Kidney epithelial cell (primary cell): ENCODE measurements at places on chromosomes 12 and 14. TPM values are rescaled to one million over a fixed set of nuclear protein-coding genes. Genes with fewer than 3 reads are reported as not detected.

Gene DNAI7
- 0.07 TPM in 1 of 2 replicates, not detected in the other for total RNA-seq

DNA sequence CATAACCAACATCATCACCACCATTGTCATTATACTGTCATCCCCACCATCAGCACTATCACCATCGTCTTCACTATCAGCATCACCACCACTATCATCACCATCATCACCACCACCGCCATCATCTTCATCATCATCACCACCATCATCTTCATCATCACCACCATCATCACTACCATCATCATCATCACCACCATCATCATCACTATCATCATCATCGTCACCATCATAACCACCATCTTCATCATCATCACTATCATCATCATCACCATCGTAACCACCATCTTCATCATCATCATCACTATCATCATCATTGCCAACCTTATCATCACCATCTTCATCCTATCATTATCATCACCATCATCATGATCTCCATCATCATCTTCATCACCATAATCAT, 39.0 kb downstream of the SVOP start:
- no peak for DNase-seq

Gene CCDC198
- 14.7 and 19.4 TPM in 2 replicates for total RNA-seq

DNA sequence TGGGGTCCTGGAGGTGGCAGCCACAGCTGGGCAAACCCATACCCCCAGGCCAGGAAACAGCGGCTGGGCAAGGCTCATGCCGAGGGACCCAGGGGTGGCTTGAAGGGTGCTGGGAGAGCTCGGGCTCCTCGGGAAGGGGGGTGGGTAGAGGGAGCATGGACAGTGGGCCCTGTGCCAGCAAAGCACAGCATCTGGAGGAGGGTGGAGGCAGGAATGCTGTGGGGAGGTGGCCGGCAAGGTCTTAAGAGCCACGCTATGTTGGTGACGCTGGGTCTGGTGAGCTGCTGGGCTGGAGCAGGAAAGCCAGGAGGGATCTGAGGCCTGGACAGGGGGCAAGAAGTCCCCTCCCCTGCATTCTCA, 48.2 kb upstream of the DLK1 start:
- no peak for DNase-seq

Gene LRRK2
- 0.63 and 0.75 TPM in 2 replicates for total RNA-seq

Gene PRMT5
- total RNA-seq = 94.0 and 107 TPM in 2 replicates

DNA sequence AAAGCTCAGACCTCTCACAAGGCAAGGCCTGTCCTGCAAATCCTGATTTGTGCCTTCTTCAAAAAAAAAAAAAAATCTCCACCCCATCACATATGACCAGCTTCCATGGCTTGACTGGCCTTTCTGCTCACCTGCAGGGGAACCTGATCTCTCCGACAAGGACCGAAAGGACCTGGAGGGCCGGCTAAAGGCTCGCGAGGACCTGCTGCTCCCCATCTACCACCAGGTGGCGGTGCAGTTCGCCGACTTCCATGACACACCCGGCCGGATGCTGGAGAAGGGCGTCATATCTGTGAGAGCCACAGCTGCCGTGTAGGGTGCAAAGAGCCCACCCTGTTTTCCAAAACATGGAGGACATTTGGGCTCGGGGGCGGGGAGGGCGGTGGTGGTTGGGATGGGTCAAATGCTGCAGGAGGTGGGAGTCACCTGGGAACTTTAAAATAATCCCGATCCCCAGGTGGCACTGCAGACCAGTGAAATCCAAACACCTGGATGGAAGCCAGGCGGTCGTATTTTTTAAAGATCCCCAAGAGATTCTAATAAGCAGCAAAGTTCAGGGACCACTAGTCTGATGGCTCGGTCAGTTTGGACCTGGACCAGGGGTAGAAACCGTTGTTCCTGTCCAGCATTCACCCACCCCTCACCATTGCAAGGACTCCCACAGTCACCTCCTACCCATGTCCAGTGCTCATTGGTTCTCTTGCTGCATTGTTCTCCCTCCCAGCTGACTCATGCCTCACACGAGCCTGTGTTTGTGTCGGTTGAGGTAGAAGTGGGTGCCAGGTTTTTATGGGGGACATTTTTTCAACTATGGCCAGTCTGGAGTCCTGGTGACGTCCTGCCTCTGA, 44.8 kb downstream of the FOXN4 start:
- DNase-seq = no peak

Gene GLI1
- total RNA-seq = 1.6 TPM in 2 replicates

Gene DPY19L2
- total RNA-seq = 5.8 and 6.7 TPM in 2 replicates

Gene PAH
- total RNA-seq = 1.1 TPM in 1 of 2 replicates, not detected in the other

DNA sequence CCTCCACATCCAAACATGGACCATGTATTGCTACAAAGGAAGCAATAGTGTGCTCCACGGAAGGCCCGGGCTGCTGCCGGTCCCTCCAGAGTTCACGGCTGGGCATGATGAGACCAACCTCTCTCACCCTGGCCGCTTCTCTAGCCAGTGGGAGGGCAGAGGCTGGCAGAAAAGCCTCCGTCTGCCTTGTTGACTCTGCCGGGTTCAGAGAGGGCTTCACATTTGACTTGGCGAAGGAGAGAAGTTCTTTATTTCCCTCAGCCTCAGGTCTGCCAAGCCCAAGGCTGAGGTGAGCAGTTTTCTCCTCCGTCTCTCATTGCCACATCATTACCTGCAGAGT, 230.0 kb downstream of the ZFP36L1 start:
- no peak for DNase-seq

GRCh38 chr12:50506753-50507473, 2.1 kb downstream of the DIP2B start:
- DNase-seq = no peak

Gene CLEC9A
- not detected in 2 replicates for total RNA-seq

Gene ERBB3
- total RNA-seq = 12.3 and 17.3 TPM in 2 replicates

GRCh38 chr14:72663956-72664650, 229.8 kb downstream of the DPF3 start:
- DNase-seq = no peak

Gene MIP
- total RNA-seq = not detected in 2 replicates

DNA sequence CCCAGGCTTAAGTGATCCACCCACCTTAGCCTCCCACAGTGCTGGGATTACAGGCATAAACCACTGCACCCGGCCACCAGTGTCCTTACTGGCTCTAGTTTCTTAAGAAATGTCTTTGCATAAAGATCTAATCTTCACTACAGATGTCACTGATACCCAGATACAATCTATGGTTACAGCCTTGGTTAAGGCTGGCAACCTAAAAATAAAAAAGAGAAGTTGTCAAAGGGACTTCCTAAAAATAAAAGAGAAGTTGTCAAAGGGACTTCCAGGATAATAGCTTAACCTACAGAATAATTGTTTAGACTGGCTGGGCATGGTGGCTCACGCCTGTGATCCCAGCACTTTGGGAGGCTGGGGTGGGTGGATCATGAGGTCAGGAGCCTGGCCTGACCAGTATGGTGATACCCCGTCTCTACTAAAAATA, 27.6 kb downstream of the ETFBKMT start:
- no peak for DNase-seq

DNA sequence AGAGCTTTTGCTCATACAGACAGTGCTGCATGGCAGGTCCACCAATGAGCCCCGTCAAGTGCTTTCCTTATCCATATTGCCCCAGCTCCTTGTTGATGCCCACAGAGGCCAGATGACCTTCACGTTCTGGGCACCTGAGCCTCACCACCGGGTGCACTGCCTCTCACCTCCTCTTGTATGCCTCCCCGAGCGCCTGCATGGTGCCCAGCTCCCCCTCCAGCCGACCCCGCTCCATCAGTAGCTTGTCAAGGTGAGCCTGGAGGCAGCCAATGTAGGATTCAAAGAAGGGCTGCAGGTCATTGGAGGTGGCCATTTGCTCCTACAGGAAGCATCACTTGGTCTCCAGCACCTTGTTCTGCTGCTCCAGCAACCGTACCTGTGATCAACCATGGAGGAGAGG, 31.8 kb upstream of the KRT77 start:
- DNase-seq = no peak

DNA sequence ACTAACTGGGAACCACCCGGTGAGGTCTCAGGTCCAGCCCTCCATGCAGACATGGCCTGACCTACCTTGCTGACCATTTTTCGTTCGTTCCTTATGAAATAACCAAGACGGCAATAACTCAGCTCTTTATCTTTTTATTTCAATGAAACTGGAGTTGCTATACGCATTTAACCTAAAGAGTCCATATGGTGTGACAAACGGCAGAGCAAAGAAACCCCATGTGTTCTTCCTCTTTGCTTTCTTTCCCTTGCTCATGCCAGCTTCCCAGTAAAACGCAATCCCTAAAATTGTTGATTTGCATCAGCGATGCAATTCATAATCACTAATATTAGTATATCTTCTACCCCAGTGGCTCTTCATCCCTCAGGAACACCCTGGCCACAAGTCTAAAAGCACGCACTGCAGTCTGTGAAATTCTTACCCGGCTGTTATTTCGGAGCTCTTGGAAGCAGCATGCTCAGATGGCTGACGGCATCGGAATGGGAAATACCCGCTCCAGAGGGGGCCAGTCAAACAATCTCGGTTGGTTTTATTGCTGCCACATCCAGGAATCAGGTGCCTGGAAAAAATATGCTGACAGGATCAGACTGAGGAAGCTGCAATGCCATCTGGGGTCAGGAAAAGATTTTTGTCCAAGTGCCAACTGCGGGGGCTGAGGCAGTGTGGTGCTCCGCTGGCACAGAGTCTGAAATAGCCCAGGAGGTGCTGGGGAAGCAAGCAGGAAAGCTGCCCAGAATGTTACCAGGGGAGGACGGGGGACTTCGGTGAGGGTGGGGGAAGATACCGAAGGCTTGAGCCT, 28.2 kb upstream of the KCNA1 start:
- DNase-seq = no peak

GRCh38 chr14:79011920-79012204, 841.7 kb downstream of the NRXN3 start:
- no peak for DNase-seq

- DNase-seq = no peak
These were observed 54.4 kb upstream of the PLEKHG7 start for GRCh38 chr12:92648242-92649031.

Gene SSTR1
- total RNA-seq = 0.21 and 0.67 TPM in 2 replicates

DNA sequence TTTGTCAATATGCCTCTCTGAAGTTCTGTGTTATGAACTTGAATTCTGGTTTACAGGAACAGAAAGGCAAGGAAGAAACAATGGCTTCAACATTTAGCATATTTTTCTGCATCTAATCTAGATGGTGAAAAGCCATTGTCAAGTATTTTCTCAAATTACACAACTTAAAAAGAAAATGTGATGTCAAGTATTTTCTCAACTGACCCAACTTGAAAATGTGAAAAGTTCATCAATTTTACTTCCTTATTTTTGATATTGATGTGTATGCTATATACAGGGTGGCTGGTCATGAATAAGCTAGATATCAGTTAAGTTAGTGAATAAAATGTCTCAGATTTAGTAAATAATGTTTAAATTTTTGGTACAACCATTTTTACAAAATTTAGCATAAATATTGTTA, 196.7 kb downstream of the ALX1 start:
- no peak for DNase-seq

- no peak for DNase-seq
These were observed 6.6 kb downstream of the LRRC9 start for GRCh38 chr14:59926534-59926933.

GRCh38 chr14:43651896-43652295, 855.2 kb downstream of the FSCB start:
- no peak for DNase-seq

Gene POTEM
- not detected in 2 replicates for total RNA-seq

Gene ADAM21
- total RNA-seq = 0.08 and 0.34 TPM in 2 replicates

Gene RFLNA
- 0.48 and 0.54 TPM in 2 replicates for total RNA-seq

Gene LTB4R
- total RNA-seq = 2.8 and 4.7 TPM in 2 replicates

Gene NUAK1
- total RNA-seq = 38.2 and 56.7 TPM in 2 replicates

DNA sequence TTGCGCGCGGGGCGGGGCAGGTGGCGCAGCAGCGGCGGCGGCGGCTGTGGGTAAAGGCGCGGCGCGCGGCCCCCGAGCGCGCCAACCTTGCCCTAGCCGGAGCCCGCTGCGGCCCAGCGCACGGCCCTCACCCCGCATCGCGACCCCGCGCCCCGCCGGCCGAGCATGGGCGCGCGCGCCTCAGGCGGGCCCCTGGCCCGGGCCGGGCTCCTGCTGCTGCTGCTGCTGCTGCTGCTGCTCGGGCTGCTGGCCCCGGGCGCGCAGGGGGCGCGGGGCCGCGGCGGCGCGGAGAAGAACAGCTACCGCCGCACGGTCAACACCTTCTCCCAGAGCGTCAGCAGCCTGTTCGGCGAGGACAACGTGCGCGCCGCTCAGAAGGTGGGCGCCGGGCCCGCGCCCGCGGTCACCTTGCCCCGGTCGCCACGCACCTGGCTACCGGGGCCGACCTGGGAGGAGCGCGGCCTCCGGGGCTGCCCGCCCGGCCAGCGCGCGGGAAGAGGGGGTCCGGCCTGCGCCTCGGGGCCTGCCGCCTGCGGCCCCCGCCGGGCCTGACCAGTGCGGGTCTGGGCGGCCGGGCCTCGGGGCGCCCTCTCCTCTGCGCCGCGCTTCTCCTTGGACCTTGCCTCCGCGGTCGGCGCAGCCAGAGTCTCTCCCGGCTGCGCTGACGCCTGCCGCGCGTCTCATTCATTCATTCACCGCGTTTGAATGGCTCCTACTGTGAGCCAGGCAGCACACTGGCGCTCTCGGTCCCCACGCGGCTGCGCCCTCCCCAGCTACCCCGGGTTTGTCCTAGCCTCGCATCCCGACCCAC, at the start of gene BRI3BP:
BRI3BP (plus strand) TSS at position 20 of the 811 bp plus-strand sequence; CDS start at position 166, 146 bp downstream.
- DNase-seq = no peak

GRCh38 chr12:57519796-57520052, 590 bp downstream of the DDIT3 start:
- no peak for DNase-seq

Gene CLBA1
- 12.6 and 17.1 TPM in 2 replicates for total RNA-seq

- DNase-seq = no peak
These were observed 11.3 kb downstream of the VASH1 start for GRCh38 chr14:76772300-76773187.

Gene VPS37B
- total RNA-seq = 81.5 and 83.9 TPM in 2 replicates

Gene C12orf75
- 248 and 276 TPM in 2 replicates for total RNA-seq

Gene KCNJ8
- 0.25 and 0.27 TPM in 2 replicates for total RNA-seq

DNA sequence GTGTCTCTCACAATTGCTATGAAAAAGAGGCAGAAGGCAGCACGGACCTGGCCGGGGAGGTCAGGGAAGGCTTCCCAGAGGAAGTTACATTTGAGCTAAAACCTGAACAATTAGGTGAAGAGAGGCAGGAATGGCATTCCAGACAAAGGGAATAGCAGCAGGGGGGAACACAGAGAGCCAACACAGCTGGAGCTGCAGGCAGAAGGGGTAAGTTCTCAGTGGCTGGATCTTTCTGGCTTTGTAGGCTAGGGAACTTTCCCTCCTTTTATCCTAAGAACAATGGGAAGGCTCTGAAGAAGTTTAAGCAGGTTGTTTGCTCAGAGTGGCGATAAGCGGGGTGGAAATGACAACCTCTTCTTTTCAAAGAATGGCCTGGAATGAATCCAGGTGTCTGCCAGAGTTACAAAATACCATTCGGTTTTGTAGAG, 100.0 kb downstream of the PRIMA1 start:
- no peak for DNase-seq

- no peak for DNase-seq
These were observed 4.5 kb upstream of the SRSF9 start for GRCh38 chr12:120473807-120474615.

- no peak for DNase-seq
These were observed 137.8 kb downstream of the EPS8 start for GRCh38 chr12:15651371-15651770.

- DNase-seq = no peak
These were observed 12.0 kb downstream of the ADSS1 start for GRCh38 chr14:104735830-104736642.

Gene NDRG2
- 5.2 and 10.5 TPM in 2 replicates for total RNA-seq
